CD4-positive, alpha-beta T cell (primary cell): ENCODE measurements at places on chromosomes 1 and 21. TPM values are rescaled to one million over a fixed set of nuclear protein-coding genes. Genes with fewer than 3 reads are reported as not detected.

ZNF124 gene
- total RNA-seq = 18.3 TPM

LRRC38 gene
- total RNA-seq = not detected

NPHS2 gene
- total RNA-seq = not detected

DNA sequence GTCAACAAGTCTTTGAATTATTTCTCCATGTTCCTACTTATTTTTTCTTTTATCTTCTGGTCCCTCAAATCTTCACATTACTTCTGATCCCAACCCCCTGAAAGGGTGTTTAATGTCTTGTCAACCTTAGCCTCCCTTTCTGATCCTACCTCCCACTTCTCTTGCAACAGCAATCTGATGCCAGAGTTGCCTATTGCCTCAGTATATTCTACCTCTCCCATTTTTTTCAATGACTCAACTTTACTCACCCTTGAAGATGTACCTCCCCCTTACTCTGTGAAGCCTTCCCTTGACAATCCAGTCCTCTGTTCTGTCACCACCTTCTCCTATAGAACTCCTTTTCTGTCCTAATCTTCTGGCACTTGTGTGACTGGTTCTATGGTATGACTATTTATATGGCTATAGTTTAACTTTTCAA, 99.5 kb upstream of the CD55 start:
- no peak for DNase-seq

- no peak for DNase-seq
Observed at GRCh38 chr1:68174738-68175113, 57.6 kb downstream of the WLS start.

DNA sequence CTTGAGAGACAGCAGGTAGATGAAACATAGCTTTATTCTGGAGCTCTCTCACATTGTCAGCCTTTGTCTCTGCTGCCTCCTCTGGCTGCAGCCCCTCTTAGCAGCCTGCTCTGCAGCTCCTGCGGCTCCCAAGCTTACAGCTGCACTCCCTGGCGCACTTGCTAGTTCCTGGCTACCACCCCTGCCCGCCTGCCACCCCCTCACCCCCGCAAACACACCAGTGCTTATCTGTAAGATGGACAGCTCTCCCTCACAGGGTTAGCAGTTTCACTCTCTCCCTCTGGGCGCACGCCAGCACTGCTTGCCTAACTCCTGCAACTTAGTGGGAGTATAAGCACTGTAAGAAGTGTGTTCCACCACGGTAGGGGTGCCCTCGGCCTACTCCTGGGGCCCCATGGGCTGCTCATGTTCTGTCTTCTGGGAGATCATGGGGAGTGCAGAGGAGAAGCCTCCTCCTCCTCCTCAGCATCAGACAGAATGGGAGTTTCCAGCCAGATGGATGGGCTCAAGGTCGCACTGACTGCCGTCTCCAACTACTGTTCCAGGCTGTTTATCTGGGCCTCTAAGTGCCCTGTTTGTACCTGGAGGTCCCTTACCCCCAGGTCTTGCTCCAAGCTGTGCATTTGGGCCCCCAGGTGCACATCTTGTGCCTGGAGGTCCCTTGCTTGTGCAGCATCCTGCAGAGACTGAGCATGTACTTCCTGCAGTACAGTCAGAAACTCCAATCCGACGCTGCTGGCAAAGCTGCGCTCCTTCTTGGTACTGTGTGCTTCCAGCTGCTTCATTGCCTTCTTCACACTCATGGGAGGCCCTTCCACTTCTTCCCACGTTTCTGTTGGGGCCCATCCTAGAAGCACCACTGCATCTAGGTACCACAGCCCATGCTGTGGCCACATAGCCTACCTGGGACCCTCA, 1388.1 kb downstream of the AMY1C start:
- no peak for DNase-seq

GRCh38 chr21:31948676-31949075, 75.9 kb downstream of the HUNK start:
- DNase-seq = no peak

DNA sequence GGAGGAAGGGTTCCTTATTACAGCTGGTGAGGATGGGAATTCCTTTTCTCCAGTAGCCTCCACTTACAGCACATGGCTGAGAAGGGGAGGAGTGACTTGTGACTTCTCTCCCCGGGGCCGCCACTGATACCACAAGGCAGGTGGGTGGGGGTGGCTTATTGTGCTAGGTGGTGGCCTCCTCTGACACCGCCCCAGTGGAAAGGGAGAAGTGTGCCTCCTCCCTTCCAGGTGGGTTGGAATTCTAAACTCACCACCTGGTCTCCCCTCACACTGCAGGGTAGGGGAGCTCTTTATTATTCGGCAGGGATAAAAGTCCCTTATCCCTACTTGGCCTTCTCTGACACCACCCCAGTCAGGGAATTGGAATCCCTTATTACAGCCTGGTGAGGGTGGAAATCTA, 89.5 kb downstream of the CCDC30 start:
- no peak for DNase-seq
